Naive thymus-derived CD4-positive, alpha-beta T cell (primary cell): ENCODE measurements at places on chromosomes 3 and 15. TPM values are rescaled to one million over a fixed set of nuclear protein-coding genes. Genes with fewer than 3 reads are reported as not detected.

- DNase-seq: no peak
Observed at GRCh38 chr3:23519314-23520208, 286.2 kb upstream of the UBE2E1 start.

GRCh38 chr3:51275111-51275805 lies 109.8 kb upstream of the MANF start:
- no peak for DNase-seq

The SNX22 gene
- polyA plus RNA-seq: 0.87 TPM

DNA sequence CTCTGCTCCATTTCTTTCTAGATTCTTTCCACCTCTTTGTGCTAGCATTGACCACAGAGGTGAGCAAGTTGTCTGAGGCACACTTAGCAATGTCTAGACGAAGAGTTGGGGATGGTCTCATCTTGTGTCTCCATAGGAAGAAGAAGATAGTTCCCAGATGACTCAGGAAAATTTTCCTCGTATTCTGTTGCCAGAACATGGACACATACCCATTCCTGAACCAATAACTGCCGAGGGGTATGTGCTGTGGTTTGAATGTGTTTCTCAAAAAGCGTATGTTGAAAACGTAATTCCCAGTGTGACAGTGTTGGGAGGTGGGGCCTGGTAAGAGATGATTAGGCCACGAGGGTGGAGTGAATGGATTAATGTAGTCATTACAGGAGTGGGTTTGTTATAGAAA lies 107.5 kb upstream of the GALNT15 start:
- DNase-seq: no peak

The PLA2G4F gene
- not detected for polyA plus RNA-seq

- no peak for DNase-seq
Observed at GRCh38 chr3:10294030-10294586, 1.4 kb upstream of the GHRL start.

- DNase-seq: no peak
Observed at GRCh38 chr3:11238060-11238459, 34.1 kb upstream of the ATG7 start.

DNA sequence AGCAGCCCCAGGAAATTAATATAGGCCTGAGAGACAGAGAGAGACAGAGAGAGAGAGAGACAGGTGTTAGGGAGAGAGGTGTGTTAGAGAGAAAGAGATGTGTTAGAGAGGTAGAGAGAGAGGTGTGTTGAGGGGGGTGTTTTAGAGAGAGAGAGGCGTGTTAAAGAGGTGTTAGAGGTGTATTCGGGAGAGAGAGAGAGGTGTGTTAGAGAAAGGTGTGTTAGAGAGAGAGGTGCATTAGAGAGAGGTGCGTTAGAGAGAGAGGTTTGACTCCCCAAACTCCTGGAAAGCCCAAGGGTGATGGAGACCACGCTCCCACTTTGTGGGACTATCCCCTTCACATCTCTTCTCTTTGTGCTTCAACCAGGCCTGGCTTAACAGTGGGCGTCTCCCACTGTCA lies 95.5 kb downstream of the CACNA2D3 start:
- no peak for DNase-seq

- DNase-seq: peak; percentile 18
Observed at GRCh38 chr3:71582036-71582611, 1.4 kb downstream of the FOXP1 start.

DNA sequence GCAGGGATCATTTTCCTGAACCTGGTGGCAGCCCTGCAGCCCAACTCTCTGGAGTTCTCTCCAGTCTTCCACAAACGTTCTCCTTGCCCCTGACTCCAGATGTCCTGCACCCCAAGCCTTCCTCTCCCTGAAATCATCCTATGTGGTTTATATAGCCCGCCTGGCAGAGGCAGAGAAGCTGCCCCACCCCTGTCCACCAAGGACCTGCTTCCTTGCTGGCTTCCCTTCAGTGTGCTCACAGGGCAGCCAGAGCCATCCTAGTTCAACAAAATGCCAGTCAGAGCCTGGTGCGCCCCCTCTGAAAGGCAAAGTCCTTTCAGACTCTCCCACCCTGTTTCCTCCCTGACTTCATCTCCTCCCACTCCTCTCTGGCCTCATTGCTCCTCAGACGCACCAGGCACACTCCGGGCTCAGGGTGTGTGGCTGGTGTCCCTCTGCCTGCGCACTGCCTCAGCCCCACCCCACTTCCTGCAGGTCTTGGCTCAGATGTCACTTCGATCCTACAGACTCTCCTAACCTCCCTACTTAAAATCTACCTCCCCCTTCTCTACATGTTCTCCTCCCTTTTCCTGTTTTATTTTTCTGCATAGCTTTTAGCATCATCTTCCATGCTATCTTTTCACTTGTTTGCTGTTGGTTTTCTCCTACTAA lies 5.9 kb downstream of the KBTBD13 start:
- DNase-seq: no peak

DNA sequence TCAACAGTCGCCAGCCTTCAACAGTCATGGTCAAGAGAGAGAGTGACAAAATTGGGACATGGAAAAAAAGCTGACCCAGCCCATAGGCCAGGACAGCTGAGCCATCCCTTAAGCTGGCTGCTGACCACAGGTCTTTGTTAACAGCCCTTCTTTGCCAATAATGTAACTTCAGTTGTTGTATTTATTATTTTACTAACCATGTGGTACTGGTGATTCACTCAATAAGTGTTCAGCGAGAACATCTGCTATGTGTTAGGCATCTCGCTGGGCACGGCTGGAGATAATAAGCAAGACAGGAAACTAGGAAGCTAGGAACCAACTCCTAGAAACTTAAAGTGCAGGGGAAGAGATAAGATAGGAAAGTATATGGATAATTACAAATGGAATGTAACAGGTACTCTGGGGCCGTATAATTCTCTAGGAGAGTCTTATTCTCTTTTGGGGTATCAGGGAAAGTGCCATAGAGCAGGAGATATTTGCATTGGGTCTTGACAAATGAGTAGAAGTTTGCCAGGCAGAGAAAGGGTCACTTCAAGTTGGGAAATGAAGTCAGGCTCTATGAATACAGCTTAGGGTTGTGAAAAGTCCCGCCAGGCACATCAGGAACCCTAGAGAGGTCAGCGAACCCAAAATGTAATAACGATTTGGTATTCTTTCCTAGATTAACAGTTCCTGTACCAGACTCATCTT lies 84.0 kb upstream of the TRA2B start:
- DNase-seq: no peak

- DNase-seq: no peak
Observed at GRCh38 chr3:25856902-25857518, 67.1 kb downstream of the OXSM start.

DNA sequence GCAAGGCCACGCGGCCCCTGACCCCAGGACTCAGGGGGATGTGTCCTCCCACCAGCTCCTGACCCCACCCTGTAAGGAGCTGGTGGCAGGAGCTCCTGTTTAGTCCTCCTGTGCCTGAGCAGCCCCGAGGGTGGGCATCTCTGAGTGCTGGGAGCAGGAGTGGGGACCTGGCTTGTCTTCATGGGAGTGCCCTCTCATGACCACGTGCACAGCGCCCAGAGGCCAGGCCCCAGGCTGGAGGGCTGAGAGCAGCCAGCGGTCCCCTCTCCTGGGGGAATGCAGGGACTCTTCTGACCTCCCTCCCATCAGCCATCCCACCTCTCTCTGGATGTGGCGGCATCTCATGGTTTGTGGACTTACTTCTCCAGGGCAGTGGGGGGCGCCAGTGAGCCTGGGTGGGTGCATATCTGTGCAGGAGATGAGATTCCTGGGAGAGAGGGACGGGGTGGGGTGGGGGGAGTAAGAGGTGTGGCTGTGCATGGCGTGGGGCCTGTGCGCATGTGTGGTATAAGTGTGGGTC lies 205.6 kb downstream of the TBC1D2B start:
- DNase-seq: no peak

- no peak for DNase-seq
Observed at GRCh38 chr3:21152555-21152954, 598.5 kb downstream of the ZNF385D start.
